Suppressor macrophage (primary cell): ENCODE measurements at places on chromosomes 1 and 21.

- DNase-seq, result no peak
These were observed 32.0 kb upstream of the FAM89A start for GRCh38 chr1:231072041-231072440.

- no peak for DNase-seq
These were observed 347.9 kb downstream of the LTN1 start for GRCh38 chr21:28644762-28645161.

GRCh38 chr1:147651466-147651865 lies 18.9 kb downstream of the ACP6 start:
- peak; percentile 29 for DNase-seq

DNA sequence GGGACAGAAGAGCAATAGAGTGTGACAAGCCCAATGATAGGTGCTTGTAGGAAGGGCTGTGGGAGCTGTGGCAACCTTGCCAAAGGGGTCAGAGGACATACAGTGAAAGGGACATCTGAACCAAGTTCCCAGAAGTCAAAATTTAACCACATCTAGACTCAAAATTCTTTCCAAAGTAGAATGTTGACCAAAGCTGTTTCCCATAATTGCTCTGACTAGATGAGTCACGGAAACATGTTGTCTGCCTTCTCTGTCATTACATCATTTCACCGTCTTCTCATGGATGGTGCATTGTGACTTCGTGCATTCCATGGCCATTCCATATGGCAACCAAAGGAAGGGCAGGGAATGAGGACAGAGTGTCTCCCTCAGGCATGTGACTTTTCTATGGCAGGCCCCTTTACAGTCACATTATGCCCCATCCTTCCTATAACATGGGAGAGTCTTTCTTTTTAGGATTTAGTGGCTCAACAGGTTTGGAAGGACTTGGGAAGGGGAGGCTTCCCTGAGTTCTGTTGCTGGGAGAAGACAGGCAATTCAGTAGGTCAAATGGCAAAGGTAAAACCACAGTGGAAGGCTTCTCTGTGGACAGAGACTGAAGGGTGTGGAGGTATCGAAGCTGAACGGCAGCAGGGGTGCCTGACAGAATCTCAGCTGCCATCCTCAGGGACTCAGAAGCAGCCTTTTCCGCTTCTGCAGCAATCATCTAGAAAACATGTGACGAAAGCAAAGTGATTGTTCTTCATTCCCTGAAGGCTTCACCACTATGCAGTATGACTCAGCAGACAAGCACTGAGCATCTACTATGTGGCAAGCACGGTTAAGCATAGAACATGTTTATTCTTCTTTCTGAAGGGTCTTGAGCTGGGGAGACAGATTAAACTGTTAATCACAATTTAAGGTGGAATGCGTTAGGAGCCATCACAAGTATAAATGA lies 24.7 kb downstream of the NPHS2 start:
- no peak for DNase-seq

DNA sequence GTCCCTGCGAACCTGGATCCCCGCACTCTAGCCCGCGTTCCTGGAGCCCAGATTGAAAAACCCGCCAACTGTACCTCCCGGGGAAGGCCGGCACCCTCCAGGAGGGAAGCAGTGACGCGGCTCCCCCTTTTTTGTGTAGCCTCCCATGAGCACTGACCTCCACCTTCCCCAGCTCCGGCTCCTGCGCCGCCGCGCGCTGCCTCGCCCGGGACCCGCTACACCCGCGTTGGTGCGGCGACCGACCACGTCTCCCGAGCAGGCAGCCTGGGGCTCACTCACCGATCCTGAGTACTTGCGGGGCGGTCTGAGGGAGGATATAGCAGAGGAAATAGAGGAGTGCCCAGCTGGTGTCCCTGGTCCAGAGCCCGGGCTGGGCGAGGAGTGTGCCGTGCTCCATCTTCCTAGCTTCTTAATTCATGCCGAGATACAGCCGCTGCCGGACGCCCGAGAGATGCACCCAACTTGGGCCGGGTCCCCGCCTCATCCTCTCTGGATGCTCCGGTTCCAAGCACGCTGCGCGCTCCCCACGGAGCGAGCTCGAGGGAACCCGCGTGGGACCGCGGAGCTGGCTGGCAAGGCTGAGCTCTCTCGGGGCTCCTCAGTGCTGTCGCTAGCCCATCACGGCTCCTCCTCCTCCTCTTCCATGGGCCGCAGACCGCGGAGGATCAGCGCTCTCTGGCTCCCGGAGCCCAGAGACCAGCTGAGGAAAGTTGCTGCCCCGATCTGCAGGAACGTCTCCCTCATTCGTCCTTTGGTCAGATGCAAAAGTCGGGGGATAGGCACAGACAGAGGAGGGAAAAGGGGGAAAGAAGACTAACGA lies 482 bp downstream of the GRIK1 start:
- no peak for DNase-seq

- no peak for DNase-seq
These were observed 16.5 kb downstream of the KRTAP19-1 start for GRCh38 chr21:30463713-30464112.

DNA sequence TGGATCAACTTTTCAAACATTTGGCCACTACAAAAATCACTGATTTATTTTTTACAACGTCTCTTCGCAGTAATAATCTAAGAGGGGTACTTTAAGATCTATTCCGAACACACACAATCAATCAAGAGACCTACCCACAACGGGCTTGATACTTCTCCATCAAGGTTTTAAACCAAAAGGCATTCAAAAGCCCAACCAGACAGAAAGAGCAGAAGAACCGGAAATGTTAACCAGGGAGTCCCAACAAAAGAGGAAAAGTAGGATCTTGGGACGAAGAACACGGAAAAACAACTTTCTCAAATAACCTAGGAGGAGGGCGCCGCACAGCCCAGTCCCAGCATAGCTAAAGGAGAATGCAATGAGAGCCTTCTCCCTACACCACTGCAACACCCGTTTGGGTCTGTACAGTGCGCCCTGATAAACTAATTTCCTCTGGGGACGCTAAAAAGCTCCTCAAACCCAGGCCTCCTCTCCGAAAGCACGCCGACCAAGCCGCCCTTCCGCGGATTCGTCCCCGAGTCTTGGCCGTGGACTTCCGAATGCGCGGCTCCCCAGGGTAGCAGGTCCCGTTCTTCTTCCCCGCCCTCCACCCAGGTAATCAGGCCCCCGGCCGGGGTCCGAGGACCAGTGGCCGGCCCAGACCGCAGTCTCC lies 623 bp downstream of the RPL22 start:
- no peak for DNase-seq

DNA sequence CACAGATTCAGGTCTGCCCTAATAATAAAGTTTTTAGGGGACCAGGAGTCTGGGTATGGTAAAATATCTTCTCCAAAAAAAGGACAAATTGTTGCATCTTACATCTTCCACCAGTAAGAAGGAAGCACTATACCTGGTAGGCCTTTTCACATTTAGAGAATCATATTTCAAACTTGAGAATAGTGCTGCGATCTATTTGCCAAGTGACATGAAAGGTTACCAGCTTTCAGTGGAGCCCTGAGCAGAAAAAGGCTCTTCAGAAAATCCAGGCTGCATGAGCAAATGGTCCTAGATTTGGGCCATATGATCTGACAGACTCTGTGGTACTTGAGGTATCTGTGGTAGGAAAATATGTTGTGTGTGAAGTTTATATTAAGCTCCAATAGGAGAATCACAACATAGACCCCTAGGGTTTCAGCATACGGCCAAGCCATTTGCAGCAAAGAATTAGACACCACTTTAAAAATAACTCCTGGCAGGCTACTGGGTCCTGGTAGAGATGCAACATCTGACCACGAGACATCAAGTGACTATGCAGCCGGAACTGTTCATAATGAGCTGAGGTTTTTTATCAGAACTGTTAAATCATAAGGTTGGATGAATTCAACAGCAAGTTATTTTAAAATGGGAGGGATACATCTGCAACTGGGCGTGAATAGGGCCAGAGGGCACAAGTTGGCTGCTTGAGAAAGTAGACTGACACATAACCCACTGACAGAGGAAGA lies 38.6 kb upstream of the CCDC190 start:
- DNase-seq, result no peak

- no peak for DNase-seq
These were observed 43.9 kb downstream of the FH start for GRCh38 chr1:241475671-241476070.

GRCh38 chr1:50453266-50453665 lies 30.0 kb upstream of the DMRTA2 start:
- no peak for DNase-seq

DNA sequence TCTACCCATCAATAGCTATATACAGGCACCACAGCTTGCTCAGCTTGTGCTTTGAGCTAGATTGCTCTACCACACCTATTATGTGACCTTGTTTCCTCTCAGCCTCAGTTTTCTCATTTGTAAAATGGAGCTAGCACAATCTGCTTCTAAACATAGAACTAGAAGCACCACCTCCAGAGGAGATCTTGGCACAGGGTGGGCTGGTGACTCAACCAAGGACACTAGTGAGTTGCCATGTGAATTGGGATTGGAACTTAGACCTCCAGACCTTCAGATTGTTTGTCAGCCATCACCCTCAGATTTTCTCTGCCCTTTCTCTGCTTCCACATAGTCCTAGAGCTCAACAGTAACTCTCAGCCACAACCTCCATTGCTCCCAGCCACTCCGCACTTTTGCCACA lies 3.0 kb upstream of the MACO1 start:
- DNase-seq, result no peak
